ENCODE measurements at places on chromosomes 2 and 18. TPM values are rescaled to one million over a fixed set of nuclear protein-coding genes. Genes with fewer than 3 reads are reported as not detected.

THOC1 gene
- total RNA-seq, result 36.4 TPM

GRCh38 chr2:47867205-47867604, 39.1 kb downstream of the FBXO11 start:
- DNase-seq, result peak; percentile 65

DNA sequence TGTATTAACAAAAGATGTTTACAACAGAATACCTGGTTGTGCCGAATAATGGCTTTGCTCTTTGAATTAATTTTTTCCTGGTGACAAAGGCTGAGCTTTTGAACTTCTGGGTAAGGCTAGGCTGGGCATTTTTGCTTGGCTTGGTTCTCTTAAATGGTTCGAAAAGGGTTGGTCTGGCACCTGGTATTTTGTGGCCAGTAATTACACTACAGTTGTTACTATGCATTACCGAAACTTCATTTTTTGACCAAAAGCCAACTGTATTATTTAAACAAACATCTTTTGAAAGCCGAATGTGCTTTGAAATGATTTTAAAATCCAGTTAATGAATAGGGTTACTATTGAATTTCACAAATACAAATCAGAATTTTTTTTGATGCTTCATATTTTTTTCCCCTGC, 19.4 kb upstream of the NFE2L2 start:
- DNase-seq, result no peak

DNA sequence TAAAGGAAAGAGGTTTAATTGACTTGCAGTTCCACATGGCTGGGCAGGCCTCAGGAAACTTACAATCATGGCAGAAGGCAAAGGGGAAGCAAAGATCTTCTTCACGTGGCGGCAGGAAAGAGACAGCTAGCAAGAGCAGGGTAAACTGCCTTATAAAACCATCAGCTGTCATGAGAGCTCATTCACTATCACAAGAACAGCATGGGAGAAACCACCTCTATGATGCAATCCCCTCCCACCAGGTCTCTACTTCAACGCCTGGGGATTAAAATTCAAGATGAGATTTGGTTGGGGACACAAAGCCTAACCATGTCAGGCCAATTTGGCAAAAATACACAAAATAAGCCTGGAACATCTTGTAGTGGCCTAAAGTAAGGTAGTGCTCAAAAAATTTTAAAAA, 152.6 kb downstream of the COL6A3 start:
- no peak for DNase-seq

DNA sequence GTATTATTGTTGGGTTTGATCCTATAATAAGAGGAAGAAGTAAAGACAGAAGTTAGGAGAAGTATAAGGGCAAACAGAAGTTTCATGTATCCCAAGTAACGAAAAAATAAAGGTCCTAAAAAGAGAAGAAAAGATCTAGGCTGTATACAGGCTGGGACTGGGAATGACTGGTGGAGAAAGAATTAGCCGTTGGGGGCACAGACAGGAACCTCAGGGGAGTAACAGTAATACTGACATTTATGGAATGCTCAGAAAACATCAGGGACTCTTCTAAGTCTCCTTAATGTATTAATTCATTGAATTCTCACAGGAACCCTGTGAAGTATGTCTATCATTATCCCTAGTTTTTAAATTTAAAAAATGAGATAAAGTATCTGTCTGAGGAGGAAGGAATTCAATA, 67.6 kb downstream of the PTPN2 start:
- DNase-seq, result no peak

Measured in myocyte (in vitro differentiated cells).